H9 (cell line): ENCODE measurements at places on chromosomes 16 and 17.

DNA sequence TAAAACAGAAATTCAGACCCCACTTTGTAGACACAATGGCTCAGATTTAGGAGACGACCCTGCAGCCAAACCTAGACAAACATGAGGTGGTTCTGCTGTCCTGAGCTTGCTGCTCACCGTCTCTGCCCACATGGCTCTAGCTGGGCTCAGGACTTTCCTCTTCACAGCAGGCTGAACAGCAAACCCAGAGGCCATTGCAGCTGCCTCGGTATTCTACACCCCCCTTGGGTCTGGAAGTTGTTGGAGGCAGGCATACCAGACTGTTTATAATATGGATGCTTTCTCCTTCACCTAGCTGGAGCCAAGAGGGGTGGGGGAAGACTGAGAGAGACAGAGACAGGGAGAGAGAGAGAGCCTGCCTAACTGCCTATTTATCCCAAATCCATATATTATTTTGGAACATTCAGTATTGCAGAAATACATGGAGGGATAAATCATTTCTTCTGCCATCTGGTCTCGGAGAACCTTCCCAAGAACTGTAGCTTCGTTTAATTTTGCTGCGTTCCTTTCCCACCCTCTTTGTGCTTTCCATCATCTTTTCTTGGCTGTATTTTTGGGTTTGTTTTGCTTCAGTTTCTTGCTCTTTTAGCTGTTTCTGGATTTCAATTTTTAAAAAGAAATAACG lies 628.2 kb upstream of the RBFOX1 start:
- DNase-seq = no peak

- no peak for DNase-seq
Measured at GRCh38 chr17:1158879-1159278, 20.9 kb downstream of the ABR start.

GRCh38 chr17:28760601-28761562 lies 17.1 kb downstream of the TRAF4 start:
- DNase-seq = peak; percentile 94

GRCh38 chr16:3214904-3215600 lies 19.9 kb downstream of the ZNF200 start:
- no peak for DNase-seq

DNA sequence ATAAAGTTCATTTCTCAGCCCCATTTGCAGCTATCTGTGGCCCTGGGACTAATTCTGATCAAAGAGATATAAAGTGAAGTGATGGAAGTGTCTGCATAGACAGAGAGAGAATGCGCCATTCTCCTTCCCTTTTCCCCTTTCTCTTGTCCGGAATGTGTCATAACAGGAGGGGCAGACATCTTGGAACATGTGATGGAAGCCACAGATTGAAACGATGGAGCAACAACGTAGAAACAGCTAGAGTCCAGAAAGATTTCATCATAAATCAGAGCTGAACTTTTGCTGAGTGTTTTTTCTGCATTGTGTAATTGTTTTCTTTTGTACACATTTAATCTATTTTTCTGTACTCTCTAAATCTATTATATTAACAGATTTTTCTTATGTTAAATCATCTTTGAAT lies 11.3 kb downstream of the ASGR1 start:
- DNase-seq = no peak

- DNase-seq = no peak
Measured at GRCh38 chr17:7814969-7815368, 19.0 kb upstream of the KDM6B start.

- DNase-seq = no peak
Measured at GRCh38 chr17:2214047-2214928, 89.3 kb downstream of the SMG6 start.

DNA sequence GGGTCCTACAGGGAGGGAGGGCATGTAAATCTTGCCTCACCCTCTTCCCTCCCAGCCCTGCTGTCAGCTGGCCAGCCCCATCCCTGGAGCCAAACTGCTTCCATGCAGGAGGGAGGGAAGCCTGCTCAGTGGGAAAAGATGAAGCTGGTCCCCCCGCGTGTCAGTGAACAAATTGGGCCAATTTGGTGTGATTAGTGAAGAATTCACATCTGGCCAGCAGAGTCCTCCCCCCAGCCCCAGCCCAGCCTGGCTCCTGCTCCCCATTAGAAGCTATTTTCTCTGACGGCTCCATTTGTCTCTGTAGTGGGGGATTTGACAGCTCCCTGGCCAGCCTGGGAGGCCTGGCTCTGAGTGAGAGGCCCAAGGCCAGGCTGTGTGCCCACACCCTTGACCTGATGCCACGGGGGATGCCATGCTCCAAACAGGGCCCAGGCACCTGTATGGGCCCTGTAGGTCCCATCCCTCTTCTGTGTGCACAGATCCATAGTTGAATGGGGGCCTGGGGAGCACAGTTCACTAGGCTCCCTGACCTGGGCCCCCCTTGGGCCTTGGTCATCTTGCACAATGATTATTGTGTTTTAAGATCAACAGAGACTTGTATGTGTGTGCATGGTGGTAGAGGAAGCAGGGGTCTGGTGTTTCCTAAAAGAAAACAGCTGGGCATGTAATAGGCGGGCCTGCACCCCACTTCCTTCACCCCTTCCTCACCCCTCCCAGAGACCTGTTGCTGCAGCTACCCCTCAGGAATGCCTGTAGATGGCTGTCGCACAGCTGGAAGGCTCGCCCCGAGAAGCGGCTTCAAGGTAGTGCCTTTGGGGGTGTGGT lies 50.7 kb upstream of the TAC4 start:
- DNase-seq = no peak

DNA sequence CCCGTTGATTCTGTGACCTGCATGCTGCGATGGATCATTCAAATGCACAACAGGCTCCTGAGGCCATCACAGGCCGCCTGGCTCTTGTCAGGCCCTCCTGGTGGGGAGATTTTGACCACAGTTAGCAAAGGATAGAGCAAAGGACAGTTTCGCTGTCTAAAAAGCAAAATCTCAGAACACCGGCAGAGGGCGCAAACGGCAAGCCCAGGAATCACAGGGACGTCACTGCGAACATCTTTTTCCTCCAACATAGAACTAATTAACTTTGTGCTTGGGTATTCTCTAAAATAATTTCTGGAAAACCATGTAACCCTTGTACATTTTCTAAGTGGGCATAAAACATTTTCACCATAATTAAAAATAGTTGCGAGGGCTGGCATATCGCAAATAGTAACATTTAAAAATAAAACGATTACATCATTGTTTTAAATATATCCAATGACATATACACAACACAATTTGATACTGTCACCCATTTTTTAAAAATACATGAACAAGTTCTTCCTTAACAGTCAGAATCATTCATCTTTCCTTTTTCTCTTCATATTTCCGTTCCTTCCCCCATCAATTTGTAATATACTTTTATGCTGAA lies 19.7 kb upstream of the SLC47A1 start:
- peak; percentile 85 for DNase-seq
